ENCODE measurements at places on chromosomes 16 and 17.

DNA sequence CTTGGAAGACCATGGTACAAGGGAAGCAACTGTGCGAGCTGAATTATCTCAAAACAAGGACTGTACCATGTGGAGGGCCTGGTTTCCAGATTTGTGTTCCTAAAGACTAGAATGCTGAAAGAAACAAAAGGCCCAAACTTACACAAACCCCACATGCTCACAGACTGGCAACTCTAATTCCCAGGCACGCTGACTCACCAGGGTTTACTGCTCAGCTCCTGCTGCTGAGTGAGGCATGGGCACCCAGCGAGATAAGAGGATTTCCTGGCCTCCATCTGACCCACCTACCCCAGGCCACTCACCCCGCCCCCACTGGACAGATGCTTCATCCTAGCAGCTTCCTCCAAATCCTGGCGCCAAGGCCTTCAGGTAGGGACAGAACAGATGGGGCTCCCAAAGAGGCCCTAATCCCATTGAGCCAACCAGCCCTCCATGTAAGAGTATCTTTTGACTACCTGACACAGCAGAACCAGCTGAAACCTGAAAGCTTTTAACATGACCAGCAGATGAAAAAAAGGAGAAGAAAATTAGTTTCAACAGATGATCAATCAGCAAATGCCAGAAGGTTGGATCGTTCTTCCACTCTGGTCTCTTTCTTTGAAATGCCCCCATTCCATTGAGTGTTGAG lies 33.9 kb downstream of the DCUN1D3 start:
- no peak for DNase-seq

DNA sequence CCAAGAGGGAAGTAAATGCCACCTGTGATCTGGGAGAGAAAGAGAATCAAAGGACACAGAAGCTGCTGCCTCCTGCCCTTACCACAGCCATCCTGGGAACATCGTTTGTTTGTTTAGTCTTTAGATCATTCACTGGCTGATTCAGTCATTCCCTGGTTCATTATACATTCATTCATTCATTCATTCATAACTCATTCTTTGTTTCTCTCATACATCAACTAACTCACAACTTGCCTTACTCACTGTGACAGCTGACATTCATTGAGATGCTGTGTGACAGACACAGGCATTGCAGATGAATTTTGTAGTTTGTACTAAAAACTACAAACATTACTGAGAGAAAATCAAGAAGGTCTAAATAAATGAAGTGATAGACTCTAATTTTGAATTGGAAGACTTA lies 291.0 kb upstream of the TNRC6C start:
- no peak for DNase-seq

GRCh38 chr16:28181515-28181914 lies 30.2 kb downstream of the XPO6 start:
- DNase-seq = no peak

GRCh38 chr16:65289022-65289421 lies 167.2 kb upstream of the CDH11 start:
- DNase-seq = no peak

GRCh38 chr17:78318843-78319242 lies 41.0 kb downstream of the SOCS3 start:
- no peak for DNase-seq

DNA sequence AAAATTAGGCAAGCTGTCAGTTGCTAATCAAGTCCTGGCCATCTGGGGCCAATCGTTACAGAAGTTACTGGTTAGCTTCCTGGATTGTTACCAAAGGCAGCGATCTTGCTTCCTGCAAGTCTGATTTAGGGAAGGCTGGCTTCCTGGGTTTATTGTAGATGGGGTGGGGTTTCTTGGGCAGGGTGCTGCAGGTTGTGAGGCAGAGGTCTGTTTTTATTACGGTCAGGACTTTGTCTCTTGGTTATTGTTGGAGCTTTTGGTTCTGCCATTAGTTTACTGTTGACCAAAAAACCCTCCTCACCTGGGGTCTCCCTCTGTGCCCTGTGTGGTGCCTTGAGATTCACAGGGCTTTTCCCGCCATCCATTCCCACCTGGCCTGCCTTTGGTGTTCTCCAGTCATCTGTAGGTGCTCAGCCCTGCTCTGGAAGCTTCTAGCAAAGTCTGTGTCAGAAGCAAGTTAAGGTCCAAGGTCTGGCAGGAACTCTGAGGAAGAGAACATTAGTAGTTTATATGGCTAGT lies 36.9 kb downstream of the SLC47A1 start:
- DNase-seq = no peak

GRCh38 chr16:88624977-88625576 lies 13.3 kb upstream of the IL17C start:
- DNase-seq = no peak

- no peak for DNase-seq
These were observed 84.2 kb downstream of the ZFHX3 start for GRCh38 chr16:72963533-72964315.

DNA sequence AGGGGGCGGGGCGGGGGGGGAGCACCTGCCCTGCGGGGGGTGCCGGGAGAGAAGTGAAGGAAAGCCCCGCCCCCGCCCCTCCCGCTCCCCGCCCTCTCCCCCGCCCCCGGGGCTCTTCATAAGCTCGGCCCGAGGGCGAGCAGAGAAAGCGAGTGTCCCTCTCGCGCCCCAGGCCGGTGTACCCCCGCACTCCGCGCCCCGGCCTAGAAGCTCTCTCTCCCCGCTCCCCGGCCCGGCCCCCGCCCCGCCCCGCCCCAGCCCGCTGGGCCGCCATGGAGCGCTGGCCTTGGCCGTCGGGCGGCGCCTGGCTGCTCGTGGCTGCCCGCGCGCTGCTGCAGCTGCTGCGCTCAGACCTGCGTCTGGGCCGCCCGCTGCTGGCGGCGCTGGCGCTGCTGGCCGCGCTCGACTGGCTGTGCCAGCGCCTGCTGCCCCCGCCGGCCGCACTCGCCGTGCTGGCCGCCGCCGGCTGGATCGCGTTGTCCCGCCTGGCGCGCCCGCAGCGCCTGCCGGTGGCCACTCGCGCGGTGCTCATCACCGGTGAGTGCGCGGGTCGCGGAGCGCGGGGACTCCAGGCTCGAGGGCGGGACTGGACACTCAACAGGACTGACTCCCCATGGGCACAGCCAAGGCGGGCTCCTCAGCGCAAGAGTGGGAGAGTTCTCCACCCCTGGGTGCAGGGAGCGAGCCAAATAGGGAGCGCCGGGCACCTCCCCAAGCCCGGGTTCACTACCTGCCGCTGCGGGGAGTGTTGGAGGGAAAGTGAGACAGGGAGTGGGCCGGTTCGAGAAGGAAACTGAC lies at the start of gene HSD11B2:
Gene HSD11B2 (plus strand): TSS at position 145 of the 798 bp plus-strand sequence. CDS start 128 bp downstream, at position 273.
- no peak for DNase-seq

DNA sequence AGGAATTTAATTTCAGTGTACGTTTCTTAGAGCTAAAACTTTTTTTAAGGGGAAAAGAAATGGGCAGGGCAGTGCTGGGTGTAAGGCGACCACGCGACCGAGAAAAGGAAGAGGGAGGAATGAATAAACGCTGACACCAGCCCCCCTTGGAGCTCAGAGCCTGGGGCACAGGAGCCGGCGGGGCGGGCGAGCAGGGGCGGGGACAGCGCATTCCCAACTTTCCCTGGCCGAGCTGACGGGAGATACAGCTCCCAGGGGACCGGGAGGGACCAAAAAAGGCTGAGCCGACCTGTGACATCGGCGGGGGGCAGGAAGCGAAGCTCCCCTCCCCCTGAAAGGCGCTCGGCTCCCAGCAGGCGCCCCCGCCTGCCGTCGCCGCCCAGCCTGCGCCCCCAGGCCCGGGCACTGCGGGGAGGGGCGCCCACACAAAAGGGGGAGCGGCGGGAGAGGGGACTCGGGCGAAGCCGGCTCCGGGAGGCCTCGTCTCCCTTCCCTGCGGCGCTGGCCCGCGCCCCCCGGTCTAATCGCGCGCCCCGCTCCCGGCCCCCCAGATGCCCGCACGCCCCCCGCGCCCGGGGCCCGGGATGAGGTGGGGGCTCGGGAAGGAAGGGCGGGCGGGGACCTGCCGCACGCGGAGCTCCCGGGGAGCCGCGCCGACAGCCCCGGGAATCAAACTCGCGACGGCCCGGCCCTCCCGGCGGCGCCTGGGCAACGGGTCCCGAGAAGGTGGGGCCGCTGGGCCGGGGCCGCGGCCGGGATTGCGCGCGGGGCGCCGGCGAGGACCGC lies 622 bp downstream of the CUEDC1 start:
- no peak for DNase-seq

GRCh38 chr17:27832831-27833230 lies 32.5 kb upstream of the NOS2 start:
- no peak for DNase-seq

GRCh38 chr17:4480929-4481898 lies 17.5 kb upstream of the SPNS2 start:
- DNase-seq = peak; percentile 66

DNA sequence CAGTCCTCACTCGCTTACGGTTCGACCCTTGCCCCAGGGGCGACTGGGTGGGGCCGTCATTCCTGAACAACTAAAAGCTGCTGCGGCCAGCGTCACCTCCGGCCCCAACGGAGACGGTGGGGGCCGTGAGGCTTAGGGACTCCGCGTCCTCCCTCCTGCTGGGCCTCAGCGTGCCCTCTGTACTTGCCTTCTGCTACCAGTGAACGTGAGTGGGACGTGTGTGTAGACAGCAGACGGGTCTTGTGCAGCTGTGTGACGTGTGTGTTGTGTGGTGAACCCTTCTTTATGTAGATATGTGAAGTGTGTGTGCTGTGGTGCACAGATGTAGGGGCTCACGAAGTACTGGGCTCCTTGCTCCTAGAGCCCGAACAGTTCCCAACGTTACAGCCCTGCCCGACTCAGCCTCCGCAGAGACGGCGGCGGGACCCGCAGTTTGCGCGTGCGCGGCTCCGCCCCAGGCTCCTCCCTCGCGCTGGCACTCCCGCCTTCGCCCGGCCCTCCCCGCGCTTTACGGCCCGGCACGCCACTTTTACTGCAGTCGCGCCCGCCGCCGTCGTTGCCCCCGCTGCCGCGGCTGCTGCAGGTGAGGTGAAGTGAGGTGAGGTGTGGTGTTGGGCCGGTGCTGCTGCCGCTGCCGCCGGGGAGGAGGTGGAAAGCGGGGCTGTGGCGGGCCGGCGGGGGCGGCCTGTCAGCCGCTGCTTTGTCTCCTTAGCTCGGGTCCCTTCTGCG lies at the start of gene PHAF1:
Gene PHAF1 (plus strand): TSS at position 535 of the 729 bp plus-strand sequence. CDS start 235 bp downstream, outside the sequence.
- DNase-seq = peak; percentile 94

DNA sequence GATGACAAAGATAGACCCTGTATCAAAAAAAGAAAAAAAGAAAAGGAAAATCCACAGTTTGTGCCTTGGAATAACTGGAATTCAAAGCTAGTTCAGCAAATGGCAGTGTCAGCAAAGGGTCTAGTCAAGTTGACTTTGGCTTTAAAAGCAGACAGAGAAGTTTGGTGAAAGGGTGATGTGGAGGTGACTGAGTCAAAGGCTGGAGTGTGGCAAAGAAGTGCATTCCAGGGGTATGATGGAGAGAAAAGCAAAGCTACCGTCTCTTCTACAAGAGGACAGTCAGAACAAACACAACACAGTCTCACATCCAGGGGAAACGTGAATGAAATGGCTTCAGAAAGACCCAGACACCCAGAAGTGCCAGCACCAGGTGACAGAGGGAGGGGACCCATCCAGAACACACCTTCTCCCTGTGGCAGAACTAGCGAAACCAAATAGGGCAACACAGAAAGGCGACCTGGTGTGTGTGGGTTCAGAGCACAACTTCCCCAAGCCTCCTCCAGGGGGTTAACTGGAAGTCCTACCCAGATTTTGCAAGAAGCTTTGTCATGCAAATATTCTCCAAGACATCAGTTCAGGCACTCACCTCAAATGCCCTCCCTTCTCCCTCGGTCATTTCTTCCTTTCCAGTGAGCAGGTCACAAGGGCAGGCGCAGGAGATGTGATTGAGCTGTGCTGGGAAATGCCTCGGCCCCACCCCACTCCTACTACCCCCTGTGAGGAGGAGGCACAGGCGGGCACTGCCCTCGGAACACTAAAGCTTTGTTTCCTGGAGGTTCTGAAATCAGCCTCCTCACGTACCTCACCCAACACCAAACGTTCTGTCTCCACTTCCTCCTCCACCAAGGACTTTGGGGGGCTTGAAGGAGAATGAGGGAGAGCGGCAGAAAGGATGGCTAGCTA lies 481.9 kb downstream of the SOX9 start:
- no peak for DNase-seq

- no peak for DNase-seq
These were observed 502 bp downstream of the SMPD3 start for GRCh38 chr16:68447653-68448359.

- DNase-seq = no peak
These were observed 12.5 kb downstream of the GABARAPL2 start for GRCh38 chr16:75578725-75579124.

GRCh38 chr17:81522491-81523401 lies 5.4 kb upstream of the FSCN2 start:
- DNase-seq = no peak

DNA sequence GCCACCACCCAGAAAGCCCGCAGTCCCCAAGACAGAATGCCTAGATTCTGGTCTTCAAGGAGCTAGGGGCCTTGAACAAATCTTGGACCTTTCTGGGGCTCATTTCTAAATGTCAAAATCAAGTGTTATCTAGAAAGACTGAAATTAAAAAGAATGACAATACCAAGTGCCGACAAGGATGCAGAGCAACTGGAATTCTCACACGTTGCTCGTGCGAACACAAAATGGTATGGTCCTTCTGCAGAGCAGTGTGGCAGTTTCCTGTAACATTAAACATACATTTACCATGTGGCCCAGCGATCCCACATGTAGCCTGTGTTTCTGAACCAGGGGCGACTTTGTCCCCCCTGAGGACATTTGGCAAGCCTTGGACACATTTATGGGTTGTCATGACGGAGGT lies 137.9 kb downstream of the GAS7 start:
- no peak for DNase-seq

DNA sequence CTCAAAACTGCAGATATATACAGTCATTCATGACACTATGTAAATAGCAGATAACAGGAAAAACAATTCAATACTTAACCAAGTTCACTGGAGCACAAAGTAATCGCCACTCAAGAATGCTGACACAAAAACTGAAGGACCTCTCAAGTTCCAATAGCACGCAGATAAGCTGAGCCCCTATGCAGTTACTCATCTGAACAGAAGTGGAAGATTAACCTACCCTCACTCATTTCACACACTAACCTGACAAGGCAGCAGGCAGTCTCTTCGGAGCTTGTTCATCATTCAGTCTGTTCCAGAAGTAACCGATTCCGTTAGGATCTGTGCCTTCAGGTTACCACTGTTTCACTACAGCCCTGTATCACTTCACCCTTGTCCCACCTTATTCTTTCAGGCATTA lies 6.0 kb downstream of the HELZ start:
- no peak for DNase-seq

DNA sequence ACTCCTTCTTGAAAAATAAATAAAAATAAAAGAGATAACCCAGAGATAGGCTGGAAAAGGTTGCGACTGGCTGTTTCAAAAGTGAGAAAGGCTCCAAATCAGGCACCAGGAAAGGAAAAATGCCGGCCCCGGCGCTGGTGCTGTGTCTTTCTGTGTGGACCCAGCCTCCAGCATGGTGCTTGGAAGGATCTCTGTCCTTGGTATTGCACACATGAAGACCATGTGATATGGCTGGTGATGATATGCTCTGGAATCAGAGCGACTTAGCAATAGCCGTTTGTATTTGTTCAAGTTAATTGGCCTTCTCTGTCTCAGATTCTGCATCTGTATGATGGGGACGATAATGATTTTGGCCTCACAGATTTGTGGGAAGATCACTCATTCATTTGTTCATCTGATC lies 3.4 kb downstream of the WSCD1 start:
- no peak for DNase-seq

- DNase-seq = no peak
These were observed 644 bp upstream of the RHOT1 start for GRCh38 chr17:32141679-32142037.

- no peak for DNase-seq
These were observed 13.2 kb downstream of the PSMD12 start for GRCh38 chr17:67353161-67353560.

- DNase-seq = no peak
These were observed 9.4 kb downstream of the CMC2 start for GRCh38 chr16:80997139-80997798.

Data from CD8-positive, alpha-beta memory T cell (primary cell).